ENCODE measurements at places on chromosomes 16 and 17.
A peak's percentile ranks its signal among the peaks of the same experiment; 100 is the strongest.

DNA sequence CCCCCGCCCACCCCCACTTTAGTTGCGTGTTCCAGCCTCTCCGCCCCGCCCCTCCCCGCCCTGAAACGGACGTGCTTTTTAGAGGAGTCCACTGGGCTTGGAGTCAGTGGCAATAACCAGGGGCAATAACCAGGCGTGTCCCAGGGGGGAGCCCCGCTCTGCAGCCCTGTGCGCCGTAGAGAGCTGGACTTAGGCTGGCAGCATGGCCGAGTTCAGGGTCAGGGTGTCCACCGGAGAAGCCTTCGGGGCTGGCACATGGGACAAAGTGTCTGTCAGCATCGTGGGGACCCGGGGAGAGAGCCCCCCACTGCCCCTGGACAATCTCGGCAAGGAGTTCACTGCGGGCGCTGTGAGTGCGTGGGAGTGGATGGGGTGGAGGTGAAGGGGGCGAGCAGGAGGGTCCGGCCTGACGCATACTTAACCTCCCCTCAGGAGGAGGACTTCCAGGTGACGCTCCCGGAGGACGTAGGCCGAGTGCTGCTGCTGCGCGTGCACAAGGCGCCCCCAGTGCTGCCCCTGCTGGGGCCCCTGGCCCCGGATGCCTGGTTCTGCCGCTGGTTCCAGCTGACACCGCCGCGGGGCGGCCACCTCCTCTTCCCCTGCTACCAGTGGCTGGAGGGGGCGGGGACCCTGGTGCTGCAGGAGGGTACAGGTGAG lies at the start of gene ALOX15B:
Gene ALOX15B, plus strand, starts transcription at position 106 of the 657 bp plus-strand sequence. Its CDS starts 97 bp downstream, at position 203.
- DNase-seq = no peak

DNA sequence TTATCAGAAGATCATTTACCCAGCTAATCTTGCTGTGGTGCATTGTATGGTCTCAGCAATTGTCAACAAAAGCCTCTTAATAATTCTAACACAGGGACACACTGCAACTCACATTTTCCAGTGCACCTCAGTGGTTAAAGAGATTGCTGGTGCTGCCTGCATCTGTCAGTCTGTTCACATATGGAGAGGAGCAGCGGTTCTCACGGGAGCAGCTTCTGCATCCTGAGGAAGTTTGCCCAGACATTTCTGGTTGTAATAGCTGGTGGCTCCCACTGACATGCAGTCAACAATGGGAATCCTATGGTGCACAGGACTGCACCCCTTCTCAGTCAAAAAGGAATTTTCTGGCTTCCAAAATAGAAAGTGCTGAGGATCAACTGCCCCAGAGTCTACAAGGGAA lies 7.8 kb downstream of the GGA2 start:
- no peak for DNase-seq

GRCh38 chr17:71267668-71268067 lies 853.2 kb upstream of the SOX9 start:
- no peak for DNase-seq

- DNase-seq = no peak
These were observed 11.0 kb downstream of the C17orf67 start for GRCh38 chr17:56822725-56823124.

- DNase-seq = no peak
These were observed 117.8 kb downstream of the SLC39A11 start for GRCh38 chr17:72974605-72975232.

GRCh38 chr17:82927311-82927660 lies 87.5 kb upstream of the ZNF750 start:
- DNase-seq = no peak

DNA sequence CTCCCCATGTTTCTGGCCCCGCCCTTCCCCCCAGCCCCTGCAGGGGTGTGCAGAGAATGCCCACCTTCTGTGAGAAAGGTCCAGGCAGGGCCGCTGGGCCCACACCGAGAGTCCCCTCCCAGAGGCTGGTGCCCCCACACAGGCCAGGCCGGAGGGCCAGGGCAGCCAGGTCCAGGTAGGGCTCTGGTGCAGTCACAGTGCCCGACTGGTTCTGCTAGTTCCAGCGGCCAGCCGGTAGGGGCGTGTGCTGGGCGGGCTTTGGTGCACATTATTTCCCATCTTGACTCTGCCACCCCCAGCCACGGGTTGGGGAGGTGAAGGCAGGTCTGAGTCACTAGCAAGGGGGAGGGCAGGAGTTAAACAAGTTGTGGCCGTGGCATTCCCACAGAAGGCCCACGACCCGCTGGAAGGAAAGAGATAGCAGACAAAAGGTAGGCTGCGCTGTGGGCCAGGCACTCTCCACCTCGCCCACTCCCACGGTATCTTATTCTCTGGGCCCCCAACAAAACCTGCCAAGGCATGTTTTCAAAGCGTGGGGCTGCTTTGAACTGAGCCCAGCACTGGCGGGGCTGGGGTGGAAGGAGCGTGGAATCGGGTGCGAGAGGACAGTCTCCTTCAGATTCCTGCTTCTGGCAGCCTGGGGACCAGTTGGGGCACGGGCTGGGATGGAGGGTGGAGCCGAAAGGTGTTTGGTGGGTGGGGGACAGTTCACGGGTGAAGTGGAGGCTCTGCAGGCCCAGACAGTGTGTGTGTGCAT lies 1.9 kb downstream of the EPN3 start:
- no peak for DNase-seq

- DNase-seq = no peak
These were observed 74.2 kb upstream of the CBX4 start for GRCh38 chr17:79913451-79913850.

GRCh38 chr17:4785311-4786105 lies 656 bp downstream of the VMO1 start:
- no peak for DNase-seq

- DNase-seq = no peak
These were observed 4.9 kb downstream of the CSF3 start for GRCh38 chr17:40020146-40020545.

DNA sequence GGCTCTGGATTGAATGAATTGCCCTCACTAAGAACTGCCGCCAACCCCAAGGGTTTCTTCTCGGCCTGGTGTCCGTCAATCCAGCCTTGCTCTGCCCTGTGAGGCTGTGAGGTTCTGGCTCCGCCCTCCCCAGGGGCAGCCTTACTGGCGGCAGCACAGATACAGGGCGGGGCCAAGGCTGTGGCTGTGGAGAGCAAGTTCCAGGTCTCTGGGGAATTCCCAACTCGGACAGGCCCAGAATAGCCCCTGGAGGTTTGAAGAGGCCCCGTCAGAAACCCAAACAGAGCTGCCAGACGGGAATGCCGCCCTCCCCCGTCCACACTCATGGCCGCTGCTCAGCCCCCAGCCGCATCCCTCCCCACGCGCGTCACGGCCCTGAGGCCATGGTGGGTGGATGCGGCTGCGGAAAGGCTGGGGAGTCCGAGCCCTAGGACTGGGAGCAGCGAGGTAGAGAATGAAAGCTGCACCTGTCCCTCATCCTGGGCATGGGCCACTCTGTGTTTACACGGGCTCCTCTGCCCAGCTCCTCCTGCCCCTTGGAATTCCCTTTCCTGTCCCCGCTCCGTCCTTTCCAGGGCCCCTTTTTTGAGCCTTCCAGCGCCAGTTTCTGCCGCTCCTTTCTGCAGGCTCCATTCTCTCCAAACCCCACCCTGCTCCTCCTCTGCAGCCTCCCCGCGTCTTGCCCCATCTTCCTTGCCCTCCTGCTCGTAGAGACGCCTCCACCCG lies 660 bp upstream of the PRRT2 start:
- DNase-seq = peak; percentile 24
